ENCODE measurements at places on chromosomes 2 and 18.

- no peak for DNase-seq
Observed at GRCh38 chr2:134107402-134107801, 146.5 kb upstream of the MGAT5 start.

DNA sequence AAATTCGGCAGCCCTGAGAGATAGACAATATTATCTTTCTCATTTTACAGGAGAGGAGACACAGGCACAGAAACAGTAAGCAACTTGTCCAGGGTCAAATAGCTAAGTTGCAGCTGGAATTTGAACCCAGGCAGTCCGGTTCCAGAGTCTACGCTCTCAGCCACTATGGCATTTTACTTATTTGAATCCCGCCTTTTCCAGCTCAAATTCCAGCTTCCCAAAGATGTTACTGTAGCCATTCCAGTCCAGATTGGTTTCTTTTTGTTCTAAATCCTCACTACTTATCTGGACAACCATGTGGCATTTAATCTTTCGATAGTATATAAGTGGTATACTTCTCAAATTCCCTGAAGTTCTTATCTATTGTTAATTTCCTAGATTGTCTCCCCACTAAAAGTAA, 125.7 kb downstream of the NBAS start:
- DNase-seq = no peak

- no peak for DNase-seq
Observed at GRCh38 chr2:84177733-84178132, 281.3 kb downstream of the SUCLG1 start.

DNA sequence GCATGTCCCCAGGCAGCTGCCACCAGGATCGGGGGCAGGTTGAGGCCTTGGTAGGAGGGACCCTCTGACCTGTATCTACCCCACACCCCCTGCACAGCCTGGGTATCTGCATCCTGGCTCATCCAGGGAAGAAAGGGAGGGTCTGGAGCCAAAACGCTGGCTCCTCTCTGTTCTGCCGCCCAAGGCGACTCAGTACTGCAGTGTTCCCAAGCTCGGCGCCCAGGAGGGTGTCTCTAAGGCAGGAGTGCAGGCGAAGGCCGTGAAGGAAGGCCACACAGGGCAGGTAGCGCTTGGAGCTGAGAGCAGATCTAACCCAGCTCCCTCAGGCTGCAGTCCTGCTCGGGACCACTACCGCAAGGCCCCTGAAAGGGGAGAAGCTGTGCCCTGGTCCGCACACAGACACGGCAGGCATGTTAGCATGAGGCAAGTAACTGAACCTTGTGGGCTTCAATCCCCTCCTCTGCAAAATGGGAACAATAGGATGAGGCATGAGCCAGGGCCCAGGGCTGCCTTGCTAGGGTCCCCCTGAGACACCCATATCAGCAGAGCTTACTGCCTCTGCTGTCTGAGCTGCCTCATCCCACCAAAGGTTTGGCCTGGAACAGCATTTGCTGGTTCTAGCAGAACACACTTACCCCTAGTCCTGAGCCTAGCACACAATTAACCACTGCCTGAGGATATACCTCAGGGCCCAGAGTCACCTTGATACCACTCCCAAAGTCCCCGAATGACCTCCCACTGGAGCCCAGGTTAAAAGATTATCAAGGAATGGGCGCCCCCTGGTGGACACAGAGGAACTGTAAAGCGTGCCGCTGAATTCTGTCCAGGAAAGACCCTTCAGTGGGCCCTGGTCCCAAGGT, 6.5 kb downstream of the PTMA start:
- peak; percentile 45 for DNase-seq

DNA sequence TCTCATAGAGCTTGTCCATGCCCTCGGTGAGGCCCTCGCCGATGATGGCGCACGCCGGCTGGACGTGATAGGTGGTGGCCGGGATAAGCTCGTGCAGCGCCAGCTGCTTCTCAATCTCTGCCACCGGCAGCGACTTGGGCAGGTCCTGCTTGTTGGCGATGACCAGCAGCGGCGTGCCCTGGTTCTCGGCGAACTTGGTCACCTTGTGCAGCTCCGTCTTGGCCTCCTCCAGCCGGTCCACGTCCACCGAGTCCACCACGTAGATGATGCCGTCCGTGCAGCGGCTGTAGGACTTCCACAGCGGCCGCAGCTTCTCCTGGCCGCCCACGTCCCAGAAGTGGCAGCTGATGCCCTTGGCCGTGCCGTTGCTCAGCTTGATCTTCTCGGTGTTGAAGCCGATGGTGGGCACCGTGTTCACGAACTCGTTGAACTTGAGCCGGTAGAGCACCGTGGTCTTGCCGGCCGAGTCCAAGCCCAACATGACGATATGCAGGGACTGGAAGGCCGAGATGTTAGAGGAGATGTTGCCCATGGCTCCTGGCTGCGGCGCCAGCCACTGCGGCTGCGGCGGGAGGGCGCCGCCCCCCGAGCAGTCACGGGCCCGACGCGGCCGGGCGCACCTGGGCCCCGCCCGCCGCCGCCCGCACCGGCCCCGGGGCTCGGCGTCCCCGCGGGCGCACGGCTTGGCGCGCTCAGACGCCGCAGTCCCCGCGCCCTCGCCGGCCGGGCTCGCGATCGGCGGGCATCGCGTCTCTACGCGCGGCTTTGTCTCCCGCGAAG, 636 bp downstream of the ARL4C start:
- peak; percentile 44 for DNase-seq

DNA sequence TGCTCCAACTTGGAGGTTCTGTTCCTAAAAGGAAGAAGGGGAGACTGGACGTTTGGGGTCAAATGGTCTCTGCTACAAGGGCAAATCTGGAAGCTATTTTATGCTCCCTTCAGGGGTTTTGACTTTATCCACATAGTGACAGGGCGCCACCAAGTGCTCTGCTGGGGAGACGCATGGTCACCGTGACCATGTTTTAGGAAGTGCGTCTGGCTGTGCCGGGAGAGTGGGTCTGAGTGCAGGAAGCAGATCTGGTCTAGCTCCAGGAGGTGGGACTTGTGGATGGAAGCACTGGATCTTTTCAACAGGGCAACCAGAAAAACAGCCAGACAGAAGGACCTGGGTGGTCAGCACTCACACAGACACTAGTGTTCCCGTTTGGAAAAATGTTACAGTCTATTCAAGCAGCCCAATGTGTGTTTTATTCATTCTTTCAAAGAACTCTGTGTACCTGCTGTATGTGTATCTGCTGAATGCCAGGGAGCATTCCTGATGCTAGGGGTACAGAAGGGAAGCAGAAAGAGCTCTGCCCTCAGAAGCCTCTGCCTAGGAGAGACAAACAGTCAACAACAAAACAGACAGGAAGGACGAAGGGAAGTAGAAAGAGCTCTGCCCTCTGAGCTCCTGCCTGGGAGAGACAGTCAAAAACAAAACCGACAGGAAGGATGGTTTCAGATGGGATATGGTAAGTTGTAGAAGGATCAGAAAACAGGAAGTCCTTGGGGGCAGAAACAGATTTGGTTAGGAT, 14.3 kb downstream of the IMPA2 start:
- peak; percentile 92 for DNase-seq

- no peak for DNase-seq
Observed at GRCh38 chr2:75100801-75101151, 98.5 kb downstream of the TACR1 start.

DNA sequence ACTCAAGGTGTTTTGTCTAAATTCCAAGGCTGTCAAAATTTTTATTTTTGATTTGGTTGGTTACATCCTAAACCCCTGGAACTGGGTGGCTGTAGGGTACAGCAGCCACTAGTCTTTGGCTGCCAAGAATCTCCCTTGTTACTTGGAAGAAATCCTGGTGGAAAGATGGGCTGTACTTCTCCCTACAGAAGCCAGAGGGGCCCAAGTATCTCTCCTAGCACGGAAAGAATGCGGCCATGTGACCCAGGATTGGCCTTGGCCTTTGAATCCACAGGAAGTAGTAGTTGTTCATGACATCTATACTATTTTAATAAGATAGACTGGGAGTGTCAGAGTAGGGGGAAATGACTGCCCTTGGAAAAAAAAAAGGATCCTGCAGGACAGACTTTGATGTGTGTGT, 54.4 kb upstream of the MYO3B start:
- DNase-seq = peak; percentile 28

DNA sequence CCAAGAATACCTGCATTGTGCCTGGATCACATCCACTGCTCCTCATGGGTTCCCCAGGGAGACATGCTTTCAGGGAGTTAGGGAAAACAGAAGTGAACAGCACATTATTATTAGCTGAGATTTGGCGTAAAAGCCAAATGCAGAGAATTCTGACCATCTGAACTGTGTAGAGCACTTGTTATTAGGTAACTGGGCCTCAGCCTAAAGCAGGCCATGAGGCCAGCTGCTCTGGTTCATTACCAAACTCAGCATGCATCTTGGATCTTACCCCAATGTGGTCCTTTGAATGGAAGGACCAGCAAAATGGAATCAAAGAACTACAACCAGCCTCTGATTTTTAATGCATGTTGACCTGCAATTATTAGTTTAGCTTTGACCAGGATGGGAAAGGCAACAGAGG, 322.3 kb downstream of the KCNS3 start:
- no peak for DNase-seq

DNA sequence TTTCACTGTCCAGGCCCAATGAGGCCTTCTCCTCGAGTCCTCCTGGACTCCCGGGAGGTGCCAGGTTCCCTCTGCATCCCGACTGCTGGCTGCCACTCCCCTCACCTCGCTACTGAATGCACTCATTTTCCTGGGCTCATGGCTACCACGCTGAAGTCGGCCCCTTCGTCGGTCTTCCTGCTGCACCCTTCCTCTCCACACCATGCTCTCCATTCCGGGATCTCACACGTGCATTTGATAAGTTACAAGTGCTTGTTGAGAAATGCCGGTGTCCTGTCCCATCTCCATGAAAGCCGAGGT, 334.7 kb upstream of the MYT1L start:
- no peak for DNase-seq

DNA sequence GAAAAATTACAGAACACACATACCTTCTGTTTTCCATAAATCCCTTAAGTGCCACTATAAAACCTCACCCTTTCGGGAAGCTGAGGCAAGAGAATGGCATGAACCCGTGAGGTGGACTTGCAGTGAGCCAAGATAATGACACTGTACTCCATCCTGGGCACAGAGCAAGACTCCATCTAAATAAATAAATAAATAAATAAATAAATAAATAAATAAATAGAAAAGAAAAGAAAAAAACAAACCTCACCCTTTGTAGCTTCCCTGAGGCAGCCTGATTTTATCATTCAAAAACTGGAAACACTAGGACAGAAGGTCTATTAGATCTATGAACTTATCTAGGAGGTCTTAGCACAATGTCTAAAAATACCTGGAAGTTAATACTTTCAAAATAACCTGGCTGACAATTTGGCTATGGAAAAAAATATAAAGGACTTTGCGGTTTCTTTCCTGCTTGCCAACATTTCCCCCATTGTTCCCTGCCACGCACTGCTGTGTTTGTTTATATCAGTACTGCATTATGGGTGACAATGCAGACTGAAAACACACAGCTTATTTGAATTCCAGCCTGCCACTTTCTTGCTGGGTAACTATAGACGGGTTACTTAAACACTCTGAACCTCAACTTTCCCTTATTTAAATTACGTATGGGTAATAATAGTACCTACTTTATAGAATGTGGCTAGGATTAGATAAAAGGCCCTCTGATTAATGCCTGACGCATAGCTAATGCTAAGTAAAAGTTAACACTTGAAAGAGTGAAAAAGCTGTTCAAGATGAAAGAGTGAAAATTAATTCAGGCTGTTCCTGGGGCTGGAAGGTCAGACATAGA, 313.0 kb downstream of the RDH14 start:
- DNase-seq = peak; percentile 61

DNA sequence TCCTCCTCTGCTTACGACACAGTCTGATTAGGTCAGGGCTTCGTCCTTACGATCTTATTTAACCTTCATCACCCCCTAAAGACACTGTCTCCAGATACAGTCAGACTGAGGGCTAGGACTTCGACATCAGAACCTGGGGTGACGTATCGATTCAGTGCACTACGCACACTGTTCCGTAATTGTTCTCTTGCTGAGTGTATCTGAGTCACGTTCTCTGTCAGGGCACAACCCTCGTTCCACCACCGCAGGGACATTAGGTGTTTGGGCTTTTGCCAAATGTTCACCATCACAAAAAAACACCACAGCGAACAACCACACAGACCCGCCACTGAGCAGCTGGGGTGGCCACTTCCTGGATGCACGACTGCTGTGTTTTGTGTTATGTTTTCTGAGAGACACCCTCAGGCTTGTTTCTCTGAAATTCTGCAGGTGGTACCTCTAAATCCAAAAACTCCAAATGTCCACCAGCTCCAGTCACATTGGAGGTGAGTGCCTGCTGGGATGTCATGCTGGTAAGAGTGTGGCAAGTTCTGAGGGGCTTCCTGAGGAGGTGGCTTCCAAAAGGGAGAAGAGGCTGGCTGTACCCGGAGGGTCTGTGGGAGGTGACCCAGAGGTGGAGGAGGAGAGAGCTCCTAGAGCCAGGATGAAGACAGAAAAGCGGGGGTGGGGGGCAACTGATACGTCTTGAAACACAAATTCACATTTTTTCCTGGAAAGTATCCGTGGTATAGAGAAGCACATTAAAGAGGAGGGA, 66.6 kb downstream of the ADNP2 start:
- no peak for DNase-seq

DNA sequence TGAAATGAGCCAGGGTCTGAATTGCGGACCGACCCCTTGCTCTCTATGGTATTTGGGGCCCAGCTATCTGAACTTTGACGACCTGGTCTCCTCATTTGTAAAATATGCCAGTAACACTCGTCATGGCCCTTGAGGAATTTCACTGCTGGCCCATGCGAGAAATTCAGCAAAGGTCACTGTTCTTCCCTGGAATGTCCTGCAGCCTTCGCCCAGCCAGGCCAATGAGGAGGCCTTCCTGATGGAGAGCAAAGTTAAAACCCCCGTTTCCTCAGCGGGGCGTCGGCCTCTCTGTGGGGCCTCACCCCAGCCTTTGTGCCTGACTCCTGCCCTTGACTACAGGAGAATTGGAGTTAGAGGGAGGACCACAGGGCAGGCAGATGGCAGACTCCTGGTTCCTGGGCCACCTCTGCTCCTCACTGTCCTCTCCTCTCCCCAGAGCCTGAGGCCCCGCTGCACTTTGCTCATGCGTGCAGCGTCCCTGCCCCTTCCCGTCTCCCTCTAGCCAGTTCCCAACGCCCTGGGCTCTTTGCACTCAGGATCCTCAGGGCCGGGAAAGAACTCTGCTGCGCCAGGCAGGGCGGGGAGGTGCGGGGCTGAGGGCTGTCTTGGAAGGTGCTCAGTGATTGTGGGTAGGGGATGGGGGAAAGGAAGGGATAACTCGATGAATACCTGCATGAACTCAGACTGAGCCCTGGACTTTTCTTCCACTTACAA, 257.0 kb upstream of the RAB6C start:
- no peak for DNase-seq

Measured in lung microvascular endothelial cell (primary cell).